ENCODE measurements at places on chromosomes 6 and 20.

DNA sequence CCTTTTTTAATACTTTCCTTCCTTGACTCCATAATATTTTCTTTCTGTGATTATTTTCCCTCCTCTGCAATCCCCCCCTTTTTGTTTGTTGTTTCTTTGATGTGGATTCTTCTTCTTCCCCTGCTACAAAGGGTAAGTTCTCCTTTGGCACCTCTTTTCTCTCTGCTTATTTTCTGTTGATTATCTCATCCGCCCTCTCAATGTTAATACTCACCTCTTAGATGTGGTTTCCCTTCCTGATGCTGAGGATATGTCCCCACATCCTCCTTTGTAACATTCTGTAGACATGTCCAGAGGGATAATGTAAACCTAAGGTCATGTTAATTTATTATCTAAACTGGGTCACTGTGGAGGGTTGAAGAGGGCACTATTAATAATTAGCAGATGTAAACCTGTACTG, 17.7 kb downstream of the FLRT3 start:
- no peak for DNase-seq

- DNase-seq = no peak
These were observed 85.0 kb downstream of the CDC40 start for GRCh38 chr6:110265273-110265672.

DNA sequence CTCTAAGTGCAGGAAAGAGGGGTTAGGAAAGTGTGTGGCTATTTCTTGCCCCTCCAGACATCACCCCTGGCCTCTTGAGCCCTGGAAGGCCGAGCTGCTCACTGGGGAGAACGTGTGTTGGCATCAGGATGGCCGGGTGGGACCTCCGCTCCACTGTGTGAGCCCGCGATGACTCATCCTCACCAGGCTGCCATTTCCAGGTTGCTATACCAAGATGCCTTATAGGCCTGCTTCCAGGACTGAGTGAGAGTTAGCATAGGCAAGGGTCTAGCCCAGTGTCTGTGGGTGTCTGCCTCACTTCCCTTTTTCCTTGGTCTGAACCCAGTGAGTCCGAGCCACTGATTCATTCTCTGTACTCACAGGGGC, 105.0 kb downstream of the MRPL14 start:
- DNase-seq = no peak

GRCh38 chr6:36248980-36249379, 20.9 kb upstream of the PNPLA1 start:
- no peak for DNase-seq

DNA sequence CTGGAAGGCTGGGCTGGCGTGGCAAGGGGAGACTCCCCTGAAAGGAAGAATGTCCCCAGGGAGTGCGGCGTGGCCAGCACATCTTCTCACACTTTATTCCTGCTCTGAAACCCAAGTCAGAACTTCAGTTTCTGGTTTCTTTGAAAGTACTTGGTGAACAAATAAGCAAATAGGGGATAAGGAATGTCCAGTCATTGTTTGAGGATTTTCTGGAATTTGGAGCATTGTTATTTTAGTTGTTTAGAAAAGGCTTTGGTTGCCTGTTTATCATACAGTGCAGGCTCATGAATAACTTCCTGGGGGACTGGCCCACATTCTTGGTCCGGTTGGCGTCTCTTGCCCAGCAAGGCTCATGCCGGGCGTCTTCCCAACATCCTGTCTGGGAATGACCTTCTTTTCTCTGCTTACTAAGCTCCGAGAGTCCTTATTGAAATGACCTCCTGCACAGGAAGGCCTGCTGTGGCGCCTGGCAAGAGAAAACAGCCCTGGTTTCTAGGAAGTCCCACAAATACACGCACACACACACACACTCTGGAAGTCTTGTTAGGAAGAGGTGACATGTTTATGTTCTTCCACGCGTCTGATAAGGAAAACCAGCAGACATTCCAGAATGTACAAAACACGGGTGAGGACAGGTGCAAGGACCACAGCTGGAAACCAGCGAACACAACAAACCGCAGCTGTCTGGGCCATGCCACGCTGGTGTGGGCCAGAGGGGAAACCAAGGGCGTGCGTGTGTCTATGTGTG, 71.9 kb downstream of the TMEM170B start:
- no peak for DNase-seq

- no peak for DNase-seq
These were observed 341.8 kb downstream of the CDKAL1 start for GRCh38 chr6:20876036-20876435.

DNA sequence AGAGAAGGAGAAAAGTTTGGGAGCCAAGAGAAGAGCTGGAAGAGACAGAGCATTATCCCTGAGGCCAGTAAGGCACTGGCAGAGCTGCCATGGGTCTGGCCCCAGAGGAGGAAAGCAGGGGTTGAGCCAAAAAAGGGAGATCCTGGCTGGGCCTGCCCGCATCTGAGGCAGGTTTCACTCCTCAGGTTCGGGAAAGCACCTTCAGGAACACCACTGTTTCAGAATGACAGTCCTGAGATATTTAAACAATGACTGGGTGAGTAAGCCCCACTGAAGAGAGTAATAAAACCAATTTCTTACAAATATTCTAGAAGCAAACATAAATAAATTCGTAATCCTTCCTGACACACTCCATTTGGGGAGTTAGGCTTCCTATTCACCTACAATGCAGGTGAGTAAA, 152.2 kb downstream of the BACH2 start:
- no peak for DNase-seq

- no peak for DNase-seq
These were observed 125.0 kb downstream of the NFATC2 start for GRCh38 chr20:51417250-51418136.

- DNase-seq = no peak
These were observed 12.7 kb upstream of the SIRT5 start for GRCh38 chr6:13561624-13562267.

DNA sequence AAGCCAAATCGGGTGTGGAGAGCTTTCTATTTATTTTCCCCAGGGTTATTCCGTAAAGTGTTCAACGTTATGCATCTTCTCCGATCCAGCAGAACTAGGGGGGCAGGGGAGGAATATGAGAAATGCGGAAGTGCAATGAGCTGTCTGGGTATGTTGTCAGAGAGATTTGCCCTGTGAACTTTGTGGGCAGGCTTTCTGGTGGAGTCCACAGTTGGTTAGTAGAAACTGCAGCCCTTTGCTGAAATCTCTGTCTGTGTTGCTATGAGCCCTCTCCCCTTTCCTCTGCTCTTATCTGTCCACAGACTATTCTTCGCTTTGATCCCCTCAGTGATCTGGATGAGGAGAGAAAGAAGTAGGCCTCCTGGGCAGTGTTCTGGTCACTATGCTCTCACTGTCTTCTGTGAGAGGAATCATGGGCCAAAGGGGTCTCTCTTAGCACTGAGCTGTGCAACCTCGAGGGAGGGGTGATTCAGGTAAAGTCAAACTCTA, 158.9 kb upstream of the FUT9 start:
- no peak for DNase-seq

GRCh38 chr6:79158856-79159516, 75.5 kb downstream of the HMGN3 start:
- no peak for DNase-seq

DNA sequence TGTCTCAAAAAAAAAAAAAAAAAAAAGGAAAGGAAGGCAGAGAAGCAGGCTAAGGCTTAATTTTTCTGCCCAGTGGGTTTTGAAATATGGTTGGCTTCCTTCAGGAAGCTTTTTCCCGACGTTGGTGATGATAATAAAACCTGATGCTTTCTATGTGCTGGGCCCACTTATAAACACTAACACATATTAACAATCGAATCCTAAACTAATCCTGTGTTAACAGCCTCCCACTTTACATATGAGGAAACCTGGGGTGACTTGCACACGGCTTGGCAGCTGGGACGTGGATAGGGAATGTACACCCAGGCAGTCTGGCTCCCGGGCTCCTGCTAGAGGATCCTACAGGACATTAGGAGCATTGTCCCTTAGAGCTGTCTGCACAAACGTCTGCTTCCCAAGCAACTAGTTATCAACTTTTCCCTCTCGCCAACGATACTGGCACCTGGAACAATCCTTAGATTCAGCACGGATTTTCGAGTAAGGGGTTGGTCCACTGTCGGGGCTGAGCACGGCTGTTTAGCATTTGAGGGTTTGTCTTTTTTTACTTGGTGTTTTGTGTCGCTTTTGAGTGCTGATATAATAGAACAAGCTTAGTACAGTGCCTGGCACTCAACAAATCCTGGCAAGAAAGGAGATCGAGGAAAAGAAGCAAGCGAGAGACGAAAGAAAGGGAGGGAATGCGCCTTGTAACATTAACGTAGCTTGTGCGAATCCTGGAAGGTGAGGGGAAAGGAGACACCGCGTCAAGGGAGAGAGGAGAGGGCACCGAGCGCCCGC, 622 bp upstream of the KIZ start:
- no peak for DNase-seq

GRCh38 chr6:70312165-70312745, 9.4 kb upstream of the COL9A1 start:
- DNase-seq = no peak

- no peak for DNase-seq
These were observed 6.7 kb downstream of the POU3F2 start for GRCh38 chr6:98840996-98841513.

DNA sequence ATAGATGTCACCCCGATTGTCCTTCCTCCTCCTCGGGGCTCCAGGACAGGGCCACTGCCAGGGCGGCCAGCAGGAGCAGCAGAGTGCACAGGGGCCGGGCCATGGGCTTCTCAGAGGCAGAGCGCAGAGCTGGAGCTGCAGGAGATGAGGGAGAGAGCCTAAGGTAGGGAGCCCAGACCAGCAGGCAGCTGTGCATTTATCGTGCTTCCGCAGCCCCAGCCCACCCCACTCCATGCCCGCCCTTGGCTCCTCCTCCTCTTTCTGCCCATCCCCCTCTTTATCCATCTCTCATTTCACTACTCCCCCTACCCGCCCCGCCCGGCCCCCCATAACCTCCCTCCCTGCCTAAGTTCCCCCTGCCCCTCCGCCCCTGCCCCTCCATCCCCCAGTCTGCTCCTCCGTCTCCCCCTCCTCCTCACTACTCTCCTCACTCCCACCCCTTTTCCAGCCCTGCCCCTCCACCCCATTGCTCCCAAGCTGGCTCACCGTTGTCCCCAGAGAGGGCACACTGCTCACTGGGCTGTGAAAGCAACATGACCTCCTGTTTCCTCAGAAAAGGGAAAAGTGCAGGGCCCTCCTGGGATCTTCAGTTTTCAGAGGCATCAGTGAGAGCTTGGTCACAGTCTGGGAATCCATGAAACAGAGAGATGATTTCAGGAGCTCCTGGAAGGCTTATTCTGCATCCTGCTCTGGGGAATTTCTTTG, 25.5 kb upstream of the CST1 start:
- DNase-seq = no peak

DNA sequence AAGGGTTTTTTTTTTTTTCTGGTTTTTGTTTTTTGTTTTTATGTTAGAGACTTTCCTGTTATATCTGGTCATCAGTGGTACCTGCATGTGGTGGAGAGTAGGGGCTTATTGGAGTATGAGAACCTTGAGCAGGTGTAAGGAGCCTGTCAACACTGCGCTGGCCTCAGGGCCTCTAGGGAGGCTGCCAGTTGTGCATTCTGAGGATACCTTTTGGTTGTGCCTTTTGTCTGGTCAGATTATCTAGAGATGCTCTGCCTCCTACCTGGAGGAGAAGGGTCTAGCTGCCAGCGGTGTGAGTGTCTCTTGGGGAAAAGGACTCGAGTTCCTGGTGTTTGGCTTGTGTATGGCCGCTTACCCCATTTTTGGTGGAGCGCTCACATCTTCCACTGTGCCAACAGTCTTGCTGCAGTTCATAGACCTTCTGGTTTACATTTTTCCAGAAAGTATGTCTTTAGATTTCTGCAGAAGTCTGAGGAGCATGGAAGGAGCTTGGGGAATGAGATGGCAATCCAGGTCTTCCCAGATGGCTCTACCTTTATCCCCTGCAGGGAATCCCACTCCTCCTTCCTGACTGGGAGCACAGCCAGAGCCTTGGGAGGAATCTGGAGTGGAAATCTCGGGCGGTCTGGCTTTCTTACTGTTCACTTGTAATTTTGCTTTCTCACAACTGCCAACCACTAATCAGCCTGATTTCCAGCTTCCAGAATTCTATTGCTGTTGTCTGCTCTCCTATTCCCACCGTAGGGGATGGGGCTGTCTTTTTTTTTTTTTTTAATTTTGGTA, 49.9 kb downstream of the PTPN1 start:
- DNase-seq = no peak

- DNase-seq = no peak
These were observed 10.6 kb upstream of the NDRG3 start for GRCh38 chr20:36756496-36756895.

DNA sequence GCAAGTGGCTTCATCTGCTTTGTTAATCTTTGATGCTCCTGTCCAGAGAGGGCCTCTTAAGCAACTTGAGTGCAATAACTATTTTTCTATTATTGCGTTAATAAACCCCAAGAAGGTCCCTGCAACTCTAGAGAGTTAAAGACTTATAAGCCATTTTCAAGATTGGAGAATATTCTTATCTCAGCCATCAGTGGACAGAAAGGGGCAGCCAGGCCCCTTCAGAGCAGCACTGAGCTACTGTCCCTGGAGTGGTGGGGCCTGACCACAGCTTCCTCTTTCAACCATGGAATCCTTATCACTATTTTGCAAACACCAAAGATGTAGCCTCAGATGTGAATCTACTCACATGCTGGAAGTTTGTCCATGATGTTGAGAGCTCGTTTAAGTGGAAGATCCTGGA, 2.8 kb upstream of the MAS1L start:
- DNase-seq = no peak

DNA sequence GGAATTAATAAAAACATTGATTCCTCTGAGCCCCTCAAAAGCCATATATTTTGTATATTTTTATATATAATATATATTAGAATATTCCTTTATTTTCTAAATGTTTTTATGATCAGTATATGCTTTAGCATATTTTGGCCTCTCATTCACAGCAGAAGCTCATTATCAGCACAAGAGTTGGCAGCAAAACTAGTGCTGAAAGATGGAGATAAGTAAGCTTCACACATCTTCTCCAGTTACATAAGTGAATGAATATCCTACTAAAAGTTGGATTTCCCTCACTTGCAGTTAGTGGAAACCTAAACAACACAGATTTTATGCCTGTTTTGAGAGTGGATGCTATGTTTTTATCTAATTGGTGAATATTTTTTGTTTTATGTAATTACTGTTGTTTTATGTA, 1303.8 kb upstream of the ADGRB3 start:
- DNase-seq = no peak

DNA sequence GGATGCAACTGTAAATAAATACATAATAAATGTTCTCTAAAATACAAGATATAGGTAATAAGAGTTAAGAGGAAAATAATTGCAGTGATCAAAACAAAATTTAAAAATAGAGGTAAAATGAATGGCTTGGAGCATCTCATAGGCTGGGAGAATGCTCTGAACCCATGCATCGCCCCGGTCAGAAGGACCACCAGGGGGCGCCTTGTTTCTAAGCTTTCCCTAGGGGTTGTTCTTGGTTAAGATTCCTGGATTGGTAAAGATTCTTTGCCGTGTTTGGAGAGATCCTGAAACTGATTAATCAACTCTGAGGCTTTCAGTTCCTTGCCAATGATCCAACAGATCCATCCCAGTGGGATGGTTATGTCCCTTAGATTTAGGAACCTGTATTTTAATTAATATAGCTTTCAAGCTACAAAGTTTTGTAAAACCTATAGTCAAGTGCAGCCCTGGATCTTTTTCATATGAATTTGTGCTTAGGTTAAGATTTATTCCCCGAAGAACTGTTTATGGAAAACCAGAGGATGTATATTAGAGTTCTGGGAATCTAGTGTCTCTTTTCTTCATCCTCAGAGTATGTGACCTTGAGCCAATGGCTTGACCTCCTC, 45.3 kb upstream of the PRELID3B start:
- no peak for DNase-seq

GRCh38 chr6:102686461-102686860, 1293.0 kb downstream of the GRIK2 start:
- DNase-seq = no peak
